Uterus (tissue), 4 donors: ENCODE measurements at places on chromosomes 4 and X.

- no peak for DNase-seq
Observed at GRCh38 chr4:74111990-74112389, 13.0 kb upstream of the CXCL2 start.

DNA sequence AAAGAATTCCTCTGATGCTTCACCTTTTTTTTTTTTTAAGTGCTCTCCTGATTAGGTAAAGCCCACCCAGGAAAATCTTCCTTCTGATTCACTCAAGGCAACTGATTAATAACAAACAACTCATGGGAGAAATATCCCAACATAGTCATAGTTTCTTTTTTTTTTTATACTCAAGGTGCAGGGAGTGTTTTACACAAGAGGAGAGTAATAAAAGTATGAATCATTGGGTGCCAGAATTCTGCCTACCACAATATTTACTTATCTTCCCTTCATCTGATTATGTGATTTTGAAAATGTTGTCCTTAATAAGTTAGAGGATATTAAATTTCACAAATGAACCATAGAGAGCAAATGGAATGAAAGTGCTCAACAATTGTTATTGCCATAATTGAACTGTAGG lies 329.9 kb downstream of the TECRL start:
- no peak for DNase-seq

DNA sequence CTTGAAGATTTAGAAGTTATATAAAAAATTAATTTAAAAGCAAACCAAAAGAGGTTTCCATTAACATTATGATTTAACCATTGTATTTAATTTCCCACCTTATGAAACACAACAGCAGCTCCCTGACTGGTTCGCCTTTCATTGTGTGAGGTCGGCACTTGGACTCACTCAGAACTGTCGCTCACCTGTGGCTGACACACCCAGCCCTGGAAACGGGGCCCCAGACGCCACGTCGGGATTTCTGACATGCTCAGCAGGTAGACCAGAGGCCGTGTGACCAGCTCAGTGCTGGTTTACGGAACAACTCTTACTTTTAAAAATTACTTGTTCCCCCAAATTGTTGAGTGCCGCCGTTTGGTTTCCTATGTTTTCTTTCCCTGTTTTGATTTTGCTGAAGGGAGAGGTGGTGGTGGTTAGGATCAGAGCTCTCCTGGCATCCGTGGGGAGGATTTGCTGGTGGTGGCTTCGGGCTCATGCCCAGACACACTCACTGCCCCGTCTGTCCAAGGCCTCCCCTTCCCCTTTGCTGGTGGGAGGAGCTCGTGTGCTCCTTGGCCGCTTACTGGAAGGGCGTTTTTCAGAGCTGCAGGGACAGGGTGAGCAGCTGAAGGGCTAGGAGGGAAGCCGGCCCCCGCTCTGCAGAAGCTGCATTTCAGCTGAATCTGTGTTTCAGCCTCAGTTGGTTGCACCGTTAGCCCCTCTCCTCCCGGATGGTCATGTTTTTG lies 59.2 kb downstream of the CPLX1 start:
- DNase-seq, result no peak

GRCh38 chr4:140673729-140674128 lies 82.5 kb downstream of the TBC1D9 start:
- no peak for DNase-seq

DNA sequence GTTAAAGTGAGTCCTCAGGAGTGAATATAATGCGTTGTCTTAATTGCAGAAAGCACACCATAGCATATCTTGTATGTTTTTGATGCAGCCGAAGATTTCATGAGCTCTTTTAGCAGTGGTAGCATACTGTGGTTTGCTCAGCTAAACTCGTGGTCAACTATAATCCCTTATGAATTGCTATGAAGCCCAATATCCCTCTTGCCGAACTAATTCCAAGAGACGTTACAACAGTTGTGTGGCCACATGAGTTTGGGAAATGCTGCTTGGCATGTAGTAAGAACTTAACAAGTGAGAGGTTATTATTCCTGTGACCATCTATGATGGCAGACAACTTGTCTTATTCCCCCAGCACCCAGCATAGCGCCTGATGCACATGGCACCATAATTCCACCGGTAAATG lies 30.7 kb downstream of the SYAP1 start:
- no peak for DNase-seq

DNA sequence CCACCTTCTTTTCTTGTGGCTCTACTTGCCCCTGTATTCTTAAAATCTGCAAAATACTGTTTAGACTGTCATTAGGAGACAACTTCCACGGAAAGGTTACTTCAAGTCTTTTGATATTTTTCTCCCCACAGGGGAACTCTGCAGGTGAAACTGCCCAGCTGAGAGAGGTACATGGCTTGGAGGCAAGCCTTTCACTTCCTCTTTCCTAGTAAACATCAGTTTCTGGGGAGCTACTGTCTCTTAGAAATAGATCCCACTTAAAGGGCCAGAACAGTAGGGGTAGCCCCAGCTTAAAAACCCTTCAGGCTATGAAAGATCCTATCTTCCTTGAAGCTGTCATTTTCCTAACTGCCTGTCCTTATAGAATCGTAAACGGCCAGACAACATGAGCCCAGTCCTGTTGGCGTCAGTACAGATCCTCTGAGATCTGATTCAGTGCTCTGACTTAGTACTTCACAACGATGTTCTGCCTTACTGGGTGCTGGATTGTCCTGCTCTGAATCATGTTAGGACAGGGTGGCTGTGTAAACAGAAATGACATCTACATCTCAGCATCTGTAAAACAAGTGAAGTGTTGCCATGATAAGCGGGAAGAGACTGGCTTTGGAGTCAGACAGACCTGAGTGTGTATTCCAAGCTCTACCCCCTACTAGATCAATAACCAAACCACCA lies 102.1 kb downstream of the ITIH6 start:
- DNase-seq, result no peak

- DNase-seq, result no peak
Observed at GRCh38 chr4:13244444-13244843, 239.7 kb downstream of the RAB28 start.

- no peak for DNase-seq
Observed at GRCh38 chr4:149630064-149630463, 185.6 kb downstream of the IQCM start.

- DNase-seq, result no peak
Observed at GRCh38 chrX:123581586-123581985, 151.3 kb downstream of the THOC2 start.

DNA sequence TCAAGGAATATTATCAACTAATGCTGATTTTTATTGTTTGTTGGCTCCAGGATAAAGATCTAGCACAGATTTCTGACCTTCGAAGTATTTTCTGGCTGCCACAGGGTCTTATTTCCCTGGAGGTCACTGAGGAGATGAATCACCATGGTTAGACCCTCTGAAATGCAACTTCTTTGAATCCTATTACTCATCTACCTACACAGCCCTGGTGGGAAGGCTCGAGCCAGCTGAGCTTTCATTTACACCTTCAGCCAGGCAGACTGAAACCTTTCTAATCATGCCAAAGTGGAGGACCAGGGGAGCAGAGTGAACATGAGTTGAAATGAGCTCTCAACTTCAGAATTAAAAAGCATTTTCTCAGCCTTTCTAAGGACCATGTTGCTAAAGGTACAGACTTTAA lies 130.5 kb downstream of the SMIM20 start:
- DNase-seq, result no peak

DNA sequence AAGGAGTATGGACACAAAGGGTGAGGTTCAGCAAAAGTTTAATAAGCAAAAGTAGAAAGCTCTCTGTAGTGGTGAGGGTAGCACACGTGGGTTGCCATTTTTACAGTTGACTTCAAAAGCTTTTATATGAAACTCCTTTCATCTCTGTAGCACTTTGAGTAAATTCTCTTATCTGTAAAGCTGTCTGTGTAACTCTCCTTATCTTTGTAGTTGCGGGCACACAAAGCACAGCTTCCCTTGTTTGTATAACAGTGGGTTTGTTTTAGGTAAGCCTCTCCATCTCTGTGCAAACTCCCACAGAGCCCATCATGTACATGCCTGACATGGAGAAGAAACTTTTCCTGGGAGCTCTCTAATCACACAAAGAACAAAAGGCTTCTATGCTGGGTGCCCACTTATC lies 325.9 kb upstream of the PABPC5 start:
- DNase-seq, result no peak

- DNase-seq, result no peak
Observed at GRCh38 chr4:92618968-92619367, 315.2 kb downstream of the GRID2 start.

- no peak for DNase-seq
Observed at GRCh38 chrX:118220509-118220908, 103.9 kb upstream of the KLHL13 start.

DNA sequence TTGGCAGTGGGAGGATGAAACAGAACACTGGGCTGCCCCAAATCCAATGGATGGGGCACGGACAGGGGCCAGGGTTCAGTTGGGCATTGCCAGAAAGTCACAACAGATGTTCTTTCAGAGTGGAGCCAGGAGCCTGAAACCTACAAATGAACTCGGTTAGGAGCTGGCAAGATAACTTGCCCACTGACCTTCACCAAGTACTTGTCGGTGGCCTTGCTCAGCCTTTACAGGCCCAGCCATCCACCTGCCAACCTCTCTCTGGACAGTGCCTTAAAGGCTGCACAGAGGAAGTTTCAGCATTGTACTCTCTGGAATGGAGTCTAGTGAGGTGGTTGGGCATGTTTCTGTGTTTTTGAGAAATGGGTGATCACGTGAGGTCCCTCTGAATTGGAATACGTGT lies 87.1 kb upstream of the USP9X start:
- no peak for DNase-seq

DNA sequence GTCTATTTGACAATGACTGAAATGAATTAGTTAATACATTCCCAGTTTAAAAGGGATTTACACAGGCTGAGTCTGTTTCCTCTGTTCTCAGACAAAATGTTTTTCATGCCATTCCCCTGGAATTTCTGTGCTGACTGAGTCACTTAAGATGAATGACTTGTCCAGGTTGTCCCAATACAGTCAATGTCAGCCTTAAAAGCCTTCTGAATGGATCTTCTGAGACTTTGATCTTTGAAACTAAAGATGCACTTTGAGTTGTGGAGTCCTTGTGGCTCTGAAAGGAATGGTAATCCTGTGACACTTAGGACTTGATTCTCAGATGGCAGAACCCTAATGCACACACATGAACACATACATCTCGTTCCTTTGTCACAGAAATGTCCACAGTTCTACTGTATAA lies 622.2 kb upstream of the GRID2 start:
- DNase-seq, result no peak
